A549 treated with RU486 at 1 μM for 4 hours (cell line): ENCODE measurements at places on chromosomes 4 and X. TPM values are rescaled to one million over a fixed set of nuclear protein-coding genes. Genes with fewer than 3 reads are reported as not detected.

The ATOH1 gene
- not detected in 5 replicates for total RNA-seq

The PABPC5 gene
- total RNA-seq = 0.03 TPM in 1 of 5 replicates, not detected in the others

The SLC6A14 gene
- total RNA-seq = 0.02 TPM in 2 of 5 replicates, not detected in the others

The SMIM10L2A gene
- total RNA-seq = 0.15 to 0.24 TPM (median 0.19 TPM) in 5 replicates

The MTNR1A gene
- 0.21 to 0.64 TPM (median 0.31 TPM) in 5 replicates for total RNA-seq

The AKAP4 gene
- not detected in 5 replicates for total RNA-seq

The MAOA gene
- total RNA-seq = 0.15 to 0.20 TPM (median 0.16 TPM) in 5 replicates

The TCEAL2 gene
- not detected in 5 replicates for total RNA-seq

The FREM3 gene
- not detected in 5 replicates for total RNA-seq

The PWWP3B gene
- total RNA-seq = not detected in 5 replicates

The FAT1 gene
- 127 to 188 TPM (median 145 TPM) in 5 replicates for total RNA-seq

The F11 gene
- not detected in 5 replicates for total RNA-seq

The LRCH2 gene
- 0.02 TPM in 1 of 5 replicates, not detected in the others for total RNA-seq

The CPEB2 gene
- total RNA-seq = 7.1 to 12.0 TPM (median 11.5 TPM) in 5 replicates

The PLP1 gene
- not detected in 5 replicates for total RNA-seq

The SULT1B1 gene
- 0.14 TPM in 1 of 5 replicates, not detected in the others for total RNA-seq

The GYPB gene
- total RNA-seq = not detected in 5 replicates

The GDPD2 gene
- 0.06 TPM in 1 of 5 replicates, not detected in the others for total RNA-seq

The BMPR1B gene
- 6.3 to 9.4 TPM (median 7.4 TPM) in 5 replicates for total RNA-seq

The ANKRD37 gene
- total RNA-seq = 2.6 to 4.4 TPM (median 3.4 TPM) in 5 replicates

The BDH2 gene
- 7.4 to 8.8 TPM (median 8.3 TPM) in 5 replicates for total RNA-seq

The GPRASP2 gene
- total RNA-seq = 3.6 to 7.9 TPM (median 6.1 TPM) in 5 replicates

The SLC4A4 gene
- total RNA-seq = 1.1 to 2.8 TPM (median 2.2 TPM) in 5 replicates

The COX7B2 gene
- not detected in 5 replicates for total RNA-seq

The LCORL gene
- 3.4 to 5.5 TPM (median 4.9 TPM) in 5 replicates for total RNA-seq

The AIMP1 gene
- total RNA-seq = 39.7 to 48.3 TPM (median 44.7 TPM) in 5 replicates

The FAM114A1 gene
- 21.9 to 42.4 TPM (median 31.8 TPM) in 5 replicates for total RNA-seq

The ADAM29 gene
- not detected in 5 replicates for total RNA-seq

The TBX22 gene
- not detected in 5 replicates for total RNA-seq

The DCK gene
- 7.6 to 23.7 TPM (median 19.7 TPM) in 5 replicates for total RNA-seq

The YIPF6 gene
- total RNA-seq = 28.2 to 36.7 TPM (median 30.7 TPM) in 5 replicates

The PPP2R3B gene
- total RNA-seq = 18.1 to 25.9 TPM (median 23.9 TPM) in 5 replicates

The ZNF157 gene
- not detected in 5 replicates for total RNA-seq

The PCSK1N gene
- total RNA-seq = 21.2 to 60.8 TPM (median 51.8 TPM) in 5 replicates

The LIN54 gene
- 4.1 to 7.8 TPM (median 7.2 TPM) in 5 replicates for total RNA-seq

The LUZP4 gene
- 0.08 TPM in 1 of 5 replicates, not detected in the others for total RNA-seq

The L1CAM gene
- 18.0 to 23.1 TPM (median 20.8 TPM) in 5 replicates for total RNA-seq

The RBM47 gene
- 14.8 to 24.3 TPM (median 23.5 TPM) in 5 replicates for total RNA-seq

The MMGT1 gene
- total RNA-seq = 5.6 to 18.4 TPM (median 16.8 TPM) in 5 replicates

The TREX2 gene
- 0.67 to 1.8 TPM (median 1.6 TPM) in 5 replicates for total RNA-seq

The TMEM154 gene
- total RNA-seq = 0.08 to 0.42 TPM (median 0.17 TPM) in 4 of 5 replicates, not detected in the other
